ENCODE measurements at places on chromosomes 6 and 20. TPM values are rescaled to one million over a fixed set of nuclear protein-coding genes. Genes with fewer than 3 reads are reported as not detected.

- DNase-seq = no peak
Measured at GRCh38 chr20:23222531-23223200, 127.9 kb upstream of the NXT1 start.

GRCh38 chr6:100132005-100132404 is 138.0 kb upstream of the MCHR2 start:
- no peak for DNase-seq

GRCh38 chr20:4060064-4060795 is 44.9 kb upstream of the RNF24 start:
- no peak for DNase-seq

DNA sequence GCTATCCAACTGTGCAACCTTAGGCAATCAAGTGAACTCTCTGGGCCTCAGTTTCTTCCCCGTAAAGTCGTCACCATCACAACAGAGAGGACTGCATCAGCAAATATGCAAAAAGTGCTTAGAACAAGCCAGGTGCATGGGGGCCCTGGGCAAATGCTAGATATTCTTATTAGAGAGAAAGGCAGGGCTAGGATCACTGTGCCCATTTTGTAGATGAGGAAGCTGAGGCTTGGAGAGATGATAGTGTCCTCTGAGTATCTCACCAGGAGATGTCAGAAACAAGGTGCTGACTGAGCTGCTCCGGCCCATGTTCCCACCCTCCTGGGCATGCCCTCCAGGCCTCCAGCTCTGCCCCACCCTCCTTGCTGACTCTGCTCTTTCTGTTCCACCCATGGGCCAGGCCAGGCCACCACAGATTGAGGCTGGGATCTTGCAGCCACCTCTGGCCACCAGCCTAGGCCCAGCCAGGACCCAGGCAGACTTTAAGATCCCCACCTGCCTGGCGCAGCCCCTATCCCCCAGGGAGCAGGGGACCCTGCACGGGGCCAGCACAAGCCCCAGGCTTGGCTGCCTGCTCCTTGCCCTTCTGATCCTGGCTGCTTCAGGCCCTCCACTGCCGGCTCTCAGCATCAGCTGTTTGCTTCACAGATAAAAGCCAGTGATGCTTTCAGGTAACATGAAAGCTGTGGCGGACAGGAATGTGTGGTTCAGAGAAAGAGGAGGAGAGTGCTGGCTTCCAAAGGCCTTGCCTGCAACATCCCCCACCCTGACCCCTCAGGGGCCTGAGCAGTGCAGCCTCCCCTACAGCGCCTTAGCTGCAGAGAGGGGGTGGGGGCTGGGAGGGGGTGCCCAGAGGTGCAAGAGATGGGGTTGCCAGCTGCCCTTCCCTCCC is 47.6 kb downstream of the GRM4 start:
- DNase-seq = no peak

DNA sequence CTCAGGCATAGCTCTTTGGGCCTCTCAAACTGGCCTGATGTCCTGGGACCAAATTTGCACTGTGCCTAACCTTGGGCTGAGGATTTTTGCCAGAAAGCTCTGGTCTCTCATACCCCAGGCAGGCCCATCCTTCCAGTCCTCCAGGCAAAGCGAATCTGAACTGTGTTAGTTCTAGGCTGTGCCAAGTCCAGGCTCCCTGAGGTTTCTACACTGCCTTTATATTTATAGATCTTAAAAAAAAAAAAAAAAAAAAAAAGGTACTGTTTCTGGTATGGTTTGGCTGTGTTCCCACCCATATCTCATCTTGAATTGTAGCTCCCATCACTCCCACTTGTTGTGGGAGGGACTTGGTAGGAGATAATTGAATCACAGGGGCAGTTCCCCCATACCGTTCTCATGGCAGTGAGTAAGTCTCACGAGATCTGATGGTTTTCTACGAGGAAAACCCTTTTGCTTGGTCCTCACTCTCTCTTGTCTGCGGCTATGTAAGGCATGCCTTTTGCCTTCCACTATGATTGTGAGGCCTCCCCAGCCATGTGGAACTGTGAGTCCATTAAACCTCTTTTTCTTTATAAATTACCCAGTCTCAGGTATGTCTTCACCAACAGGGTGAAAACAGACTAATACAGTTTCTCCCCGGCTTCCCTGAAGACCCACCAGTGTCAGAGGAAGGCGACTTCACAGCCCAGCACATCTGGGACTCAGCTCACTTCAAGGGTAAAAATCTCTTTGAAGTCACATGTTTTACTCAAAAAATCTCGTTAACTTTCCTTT is 39.0 kb upstream of the TBXT start:
- DNase-seq = no peak

DNA sequence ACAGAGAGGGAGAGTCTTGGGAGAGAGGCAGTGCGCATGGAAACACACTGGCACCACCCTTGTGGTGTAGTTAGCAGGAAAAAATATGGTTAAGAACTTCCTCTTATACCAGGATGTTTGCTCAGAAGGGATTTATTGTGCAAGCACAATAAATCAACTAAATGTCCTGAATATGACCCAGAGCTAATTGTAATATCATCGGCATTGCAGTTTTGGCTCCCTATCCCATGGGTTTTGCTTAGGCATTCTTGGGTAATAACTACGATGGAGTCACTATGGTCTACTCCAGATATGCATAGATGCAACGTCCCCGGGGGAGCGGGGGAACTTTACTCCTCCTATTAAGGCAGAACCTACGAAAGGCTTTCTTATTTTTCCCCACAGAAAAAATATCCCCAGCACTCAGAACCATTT is 751.6 kb downstream of the EYS start:
- DNase-seq = no peak

DNA sequence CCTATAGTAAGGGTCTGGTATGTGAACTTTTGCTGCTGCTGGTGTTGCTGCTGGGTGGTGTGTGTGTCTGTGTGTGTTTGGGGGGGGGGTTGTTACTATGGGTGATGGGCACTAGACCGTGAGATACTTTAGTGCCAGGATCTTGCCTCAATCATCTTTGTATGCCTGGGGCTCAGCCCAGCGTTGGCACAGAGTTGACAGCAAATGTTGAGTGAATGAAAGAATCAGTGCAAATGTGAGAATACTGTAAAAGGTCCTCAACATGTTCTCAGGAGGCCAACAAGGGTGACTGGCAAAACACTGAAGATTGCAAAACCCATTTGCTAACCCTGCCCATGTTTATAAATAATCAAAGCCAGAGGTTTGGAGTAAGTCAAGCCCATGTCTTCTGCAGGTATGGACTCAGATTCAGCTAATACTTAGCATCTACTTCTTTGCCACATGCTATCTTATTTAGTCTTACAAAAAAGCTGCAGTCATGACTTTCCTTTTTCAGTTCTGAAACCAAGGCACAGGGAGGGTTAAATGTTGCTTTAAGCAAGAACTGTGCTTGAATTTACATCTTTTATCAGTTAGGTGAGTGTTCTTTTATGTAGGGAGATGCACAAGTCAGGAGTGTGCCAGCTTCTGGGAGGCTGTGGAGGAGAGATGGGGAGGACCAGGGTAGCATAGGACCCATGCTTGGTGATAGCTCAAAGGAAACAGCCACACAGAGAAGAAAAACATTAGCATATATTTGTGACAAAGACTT is 125.3 kb upstream of the SPACA1 start:
- DNase-seq = no peak

GRCh38 chr20:34072076-34072475 is 40.0 kb downstream of the EIF2S2 start:
- DNase-seq = no peak

GRCh38 chr6:35385457-35386202 is 43.3 kb downstream of the PPARD start:
- no peak for DNase-seq

DNA sequence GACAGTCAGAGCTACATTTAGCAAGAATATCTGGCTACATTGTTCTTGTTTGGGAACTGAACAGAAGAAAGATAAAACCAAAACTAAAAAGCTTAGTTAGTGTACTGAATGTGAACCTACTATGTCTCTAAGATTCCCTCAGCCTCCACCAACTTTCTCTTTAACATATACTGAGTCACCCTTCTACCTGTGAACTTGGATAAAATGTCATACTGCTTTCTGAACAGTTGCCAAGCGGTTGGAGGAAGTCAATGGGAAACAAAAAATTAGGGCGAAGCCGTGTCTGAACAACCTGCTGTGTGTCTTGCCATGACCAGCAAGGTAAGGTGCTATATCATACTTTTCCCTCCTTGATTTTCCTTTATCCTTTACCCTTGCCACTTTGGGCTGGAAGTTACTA is 243.5 kb downstream of the BTBD9 start:
- DNase-seq = no peak

DNA sequence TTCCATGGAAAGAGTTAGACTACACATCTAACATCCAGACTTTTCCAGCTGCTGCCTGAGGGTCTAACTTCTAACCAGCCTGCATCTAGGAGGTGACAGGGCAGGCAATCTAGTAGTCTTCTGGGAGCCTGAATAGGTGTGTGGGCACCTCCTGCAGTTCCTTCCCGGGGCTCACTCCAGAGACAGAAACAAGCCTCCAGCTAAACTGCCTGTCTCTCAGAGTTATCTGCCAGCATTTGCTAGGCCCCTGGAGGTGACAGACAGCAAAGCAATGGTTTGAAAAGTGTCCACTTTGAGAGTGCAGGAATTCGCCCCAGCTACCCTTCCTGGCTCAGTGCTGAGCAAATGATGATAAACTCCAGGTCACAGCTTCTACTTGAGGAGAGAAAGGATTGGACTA is 240.5 kb upstream of the PRSS16 start:
- DNase-seq = no peak

DNA sequence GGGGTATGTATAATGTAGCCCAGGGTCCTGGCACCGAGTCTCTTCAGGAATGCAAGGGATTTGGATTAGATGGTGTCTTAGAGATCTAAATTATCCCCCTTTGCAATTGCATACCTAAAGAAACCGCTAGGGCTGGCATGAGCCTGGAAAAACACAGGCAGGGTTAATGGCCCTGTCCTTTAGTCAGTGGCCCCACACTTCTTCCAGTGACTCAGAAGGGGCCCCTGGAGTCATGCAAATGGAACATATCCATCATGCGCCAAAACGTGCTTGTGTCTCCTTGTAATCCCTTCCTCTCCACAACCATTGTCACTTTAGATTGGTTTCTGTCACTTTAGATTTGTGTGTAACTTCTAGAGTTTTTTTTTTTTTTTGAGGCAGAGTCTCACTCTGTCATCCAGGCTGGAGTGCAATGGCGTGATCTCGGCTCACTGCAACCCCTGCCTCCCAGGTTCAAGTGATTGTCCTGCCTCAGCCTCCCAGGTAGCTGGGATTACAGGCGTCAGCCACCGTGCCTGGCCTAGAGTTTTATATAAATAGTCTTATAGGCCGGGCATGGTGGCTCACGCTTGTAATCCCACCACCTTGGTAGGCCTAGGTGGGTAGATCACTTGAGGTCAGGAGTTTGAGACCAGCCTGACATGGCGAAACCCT is 8.7 kb upstream of the MYBL2 start:
- no peak for DNase-seq

DNA sequence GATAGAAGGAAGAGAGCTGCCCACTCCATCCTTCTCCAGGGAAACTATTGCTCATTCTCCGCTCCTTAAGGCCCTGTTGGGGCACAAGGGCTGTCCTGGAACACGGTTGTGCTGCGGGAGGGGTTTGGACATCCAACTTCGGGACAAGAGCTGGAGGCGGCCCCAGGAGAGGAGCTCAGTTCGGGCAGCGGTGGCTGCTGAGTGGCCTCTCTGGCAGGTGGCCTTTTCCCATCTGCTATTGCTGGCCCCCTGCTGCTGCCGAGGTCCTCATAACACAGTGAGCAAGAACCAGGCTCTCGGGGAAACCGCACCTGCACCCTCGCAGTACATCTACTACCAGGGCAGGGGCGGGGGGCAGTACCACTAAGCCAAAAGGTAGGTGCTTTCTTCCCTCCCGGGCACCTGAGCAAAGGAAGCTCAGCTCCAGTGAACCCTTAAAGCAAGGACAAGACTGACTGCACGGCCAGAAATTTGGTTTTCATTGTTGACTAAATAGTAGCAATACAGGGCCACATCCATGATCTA is 63.7 kb downstream of the PSMG4 start:
- no peak for DNase-seq

- no peak for DNase-seq
Measured at GRCh38 chr6:24126586-24127192, 674 bp downstream of the NRSN1 start.

GRCh38 chr20:3208786-3209256 is 477 bp upstream of the ITPA start:
- DNase-seq = no peak

DNA sequence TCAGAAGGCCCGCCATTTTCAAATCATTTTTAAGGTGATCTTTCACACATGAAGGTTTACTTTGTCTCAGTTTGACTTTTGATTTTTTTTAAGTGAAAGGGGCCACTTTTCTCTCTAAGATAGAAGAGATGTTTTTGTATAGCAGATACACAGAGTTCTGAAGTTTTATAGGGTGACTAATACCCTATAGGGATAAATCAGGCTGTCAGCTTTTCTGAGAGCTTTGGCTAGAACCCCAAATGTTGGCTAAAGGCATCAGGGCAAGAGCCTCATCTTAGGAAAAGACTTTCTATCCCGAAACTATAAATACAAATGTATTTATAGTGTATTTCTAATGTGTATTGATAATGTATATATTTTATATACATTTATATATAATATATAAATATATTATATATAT is 181.4 kb downstream of the TBX18 start:
- no peak for DNase-seq

DNA sequence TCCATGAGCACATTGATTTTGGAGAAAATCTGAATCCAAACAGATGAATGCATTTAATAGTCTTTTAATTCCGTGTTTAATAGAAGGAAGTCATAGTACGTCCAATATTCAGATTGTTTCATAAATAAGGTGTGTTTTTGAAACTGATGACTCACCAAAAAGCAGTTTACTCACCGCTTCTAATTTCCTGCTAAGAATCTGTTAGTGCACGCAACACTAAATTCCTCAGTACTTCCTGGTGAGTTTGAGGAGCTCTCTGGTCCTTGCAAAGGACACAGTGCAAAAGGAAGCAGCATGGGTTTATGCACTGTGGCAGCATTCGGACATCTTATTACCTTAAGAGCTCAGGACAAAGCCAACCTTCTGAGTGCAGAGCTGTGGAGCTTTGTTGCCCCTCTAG is 2.3 kb upstream of the ADGRF1 start:
- DNase-seq = no peak

- no peak for DNase-seq
Measured at GRCh38 chr6:14732844-14733757, 512.8 kb upstream of the JARID2 start.

The TREML1 gene
- not detected for total RNA-seq

The PHACTR3 gene
- not detected for total RNA-seq

The PPIL6 gene
- not detected for total RNA-seq

The PRELID3B gene
- 127 TPM for total RNA-seq

The WTAP gene
- 103 TPM for total RNA-seq

The TMEM170B gene
- total RNA-seq = 2.7 TPM

The HLA-C gene
- total RNA-seq = 860 TPM

The RRAGD gene
- total RNA-seq = 7.3 TPM

The MUC21 gene
- not detected for total RNA-seq

The RIOK1 gene
- total RNA-seq = 63.8 TPM
